Inflammatory macrophage treated with lipopolysaccharide for 1 hour (primary cell): ENCODE measurements at places on chromosomes 1 and 21.

- DNase-seq, result no peak
Measured at GRCh38 chr21:27108228-27108627, 141.3 kb upstream of the ADAMTS5 start.

GRCh38 chr1:64196074-64196870 is 7.2 kb upstream of the UBE2U start:
- DNase-seq, result no peak

DNA sequence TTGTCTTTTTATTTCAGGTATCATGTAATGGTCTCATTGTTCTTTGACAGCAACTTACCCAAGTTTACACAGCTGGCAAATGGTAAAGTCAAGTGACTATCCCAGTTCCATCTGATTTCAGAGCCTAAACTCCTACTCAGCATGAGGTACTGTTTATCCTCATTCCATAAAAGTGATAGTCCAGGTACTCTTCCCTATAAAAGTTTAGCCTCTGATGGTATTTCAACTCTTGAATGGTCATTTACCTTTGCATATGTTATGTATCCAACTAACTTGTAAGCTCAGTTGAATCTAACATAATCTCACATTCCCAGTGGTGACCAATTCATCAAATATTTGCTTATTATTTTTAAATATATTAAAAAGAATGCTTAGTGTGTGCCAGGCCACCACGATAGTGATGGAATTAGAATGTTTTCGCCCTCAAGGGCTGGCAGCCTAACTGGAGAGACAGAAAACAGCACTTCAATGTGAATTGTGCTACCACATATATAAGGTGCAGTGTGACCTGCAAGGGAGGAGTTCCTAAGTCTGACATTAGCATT is 307.1 kb downstream of the CTH start:
- DNase-seq, result no peak

GRCh38 chr1:100785470-100786052 is 66.0 kb downstream of the VCAM1 start:
- DNase-seq, result no peak

- DNase-seq, result no peak
Measured at GRCh38 chr1:59504276-59504675, 207.4 kb downstream of the FGGY start.

GRCh38 chr1:87330057-87330884 is 1.6 kb downstream of the LMO4 start:
- DNase-seq, result peak; percentile 58

- DNase-seq, result no peak
Measured at GRCh38 chr1:43539726-43540434, 9.2 kb downstream of the PTPRF start.

GRCh38 chr1:230127105-230128054 is 60.3 kb downstream of the GALNT2 start:
- DNase-seq, result no peak

DNA sequence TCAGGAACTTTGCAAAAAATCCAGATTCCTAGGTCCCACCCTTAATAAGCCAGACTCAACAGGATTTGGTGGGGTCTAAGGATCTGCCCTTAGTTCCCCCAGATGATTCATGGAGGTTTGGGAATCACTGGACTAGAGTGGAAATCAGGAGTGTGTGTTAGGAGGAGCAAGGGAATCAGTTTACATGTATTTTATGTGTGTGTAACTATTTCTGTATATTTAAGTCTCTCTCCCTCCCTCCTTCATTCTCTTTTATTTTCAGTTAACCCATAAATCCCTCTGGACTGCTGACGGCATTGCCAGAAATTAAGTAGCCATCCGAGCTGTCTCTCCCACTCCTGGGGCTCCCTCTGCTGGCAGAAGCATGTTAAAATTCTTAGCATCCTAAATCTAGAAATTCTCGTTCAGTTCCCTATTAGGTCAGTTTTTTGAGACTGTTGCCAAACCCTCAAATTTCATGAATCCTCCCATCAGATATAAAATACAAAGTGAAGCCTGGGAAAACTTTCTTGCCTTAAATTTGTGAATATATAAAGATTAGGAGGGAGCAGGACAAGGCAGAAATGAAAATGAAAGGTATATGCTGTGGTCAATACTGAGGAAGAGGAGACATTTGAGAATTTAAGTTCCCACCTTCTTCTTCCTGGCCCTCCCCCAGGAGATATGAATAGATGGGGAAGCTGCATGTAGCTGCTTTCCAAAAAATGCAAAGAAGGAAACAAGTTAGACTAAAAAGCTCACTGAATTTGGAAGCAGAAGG is 11.7 kb upstream of the HSD11B1 start:
- peak; percentile 75 for DNase-seq

DNA sequence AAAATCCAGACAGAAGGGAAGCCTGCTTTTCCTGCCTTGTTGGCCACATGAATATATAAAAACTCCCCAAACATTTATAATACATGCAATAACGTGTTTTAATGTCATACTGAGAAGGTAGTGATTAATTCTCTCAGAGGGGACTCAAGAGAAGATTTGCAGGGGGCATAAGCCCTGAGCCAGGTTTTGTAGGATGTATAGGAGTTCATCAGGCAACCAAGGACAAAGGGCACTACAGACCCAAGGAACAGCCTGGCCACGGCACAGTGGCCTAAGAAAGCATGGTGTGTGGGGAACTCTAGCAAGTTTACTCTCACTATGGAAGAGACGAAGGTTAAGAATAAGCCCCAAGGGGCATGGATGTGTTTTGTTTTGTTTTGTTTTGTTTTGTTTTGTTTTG is 15.4 kb upstream of the TNNI1 start:
- no peak for DNase-seq

GRCh38 chr1:214660900-214661299 is 57.9 kb downstream of the CENPF start:
- DNase-seq, result no peak

DNA sequence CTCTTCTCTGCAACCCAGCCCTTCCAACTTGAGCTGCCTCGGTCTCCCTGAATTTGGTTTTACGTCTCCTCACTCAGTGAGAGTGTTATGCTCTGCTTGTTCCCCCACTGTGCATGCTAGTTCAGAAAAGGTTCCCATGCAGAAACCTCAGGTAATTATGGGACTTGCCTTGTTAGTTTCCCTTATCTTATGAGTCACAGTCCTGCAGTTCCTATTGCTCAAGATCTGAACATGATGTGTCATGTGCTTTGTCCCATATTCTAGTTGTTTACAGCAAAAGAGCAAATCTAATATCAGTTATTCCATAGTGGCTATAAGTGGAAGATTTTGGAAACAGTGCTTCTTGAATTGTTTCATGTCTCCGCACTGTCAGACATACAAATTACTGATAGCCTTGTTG is 74.4 kb downstream of the DUSP10 start:
- peak; percentile 56 for DNase-seq

GRCh38 chr1:231064418-231064817 is 24.4 kb upstream of the FAM89A start:
- no peak for DNase-seq

- no peak for DNase-seq
Measured at GRCh38 chr1:194586302-194586701, 1399.9 kb upstream of the B3GALT2 start.

DNA sequence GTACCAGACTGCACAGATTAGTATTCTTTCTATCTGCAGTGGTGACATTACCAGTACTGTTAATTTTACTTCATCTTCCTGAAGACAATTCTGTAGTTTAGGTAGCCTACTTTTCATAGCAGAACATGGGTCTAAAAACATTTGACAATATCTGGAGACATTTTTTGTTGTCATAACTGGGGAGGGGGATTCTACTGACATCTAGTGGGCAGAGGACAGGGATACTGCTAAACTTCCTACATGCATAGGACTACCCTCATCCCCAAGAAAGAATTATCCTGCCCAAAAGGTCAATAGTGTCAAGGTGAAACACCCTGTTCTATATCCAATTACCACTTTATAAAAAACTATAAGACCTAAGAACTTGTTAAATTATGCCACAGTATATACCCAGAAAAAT is 3.4 kb upstream of the ARHGAP29 start:
- DNase-seq, result no peak

DNA sequence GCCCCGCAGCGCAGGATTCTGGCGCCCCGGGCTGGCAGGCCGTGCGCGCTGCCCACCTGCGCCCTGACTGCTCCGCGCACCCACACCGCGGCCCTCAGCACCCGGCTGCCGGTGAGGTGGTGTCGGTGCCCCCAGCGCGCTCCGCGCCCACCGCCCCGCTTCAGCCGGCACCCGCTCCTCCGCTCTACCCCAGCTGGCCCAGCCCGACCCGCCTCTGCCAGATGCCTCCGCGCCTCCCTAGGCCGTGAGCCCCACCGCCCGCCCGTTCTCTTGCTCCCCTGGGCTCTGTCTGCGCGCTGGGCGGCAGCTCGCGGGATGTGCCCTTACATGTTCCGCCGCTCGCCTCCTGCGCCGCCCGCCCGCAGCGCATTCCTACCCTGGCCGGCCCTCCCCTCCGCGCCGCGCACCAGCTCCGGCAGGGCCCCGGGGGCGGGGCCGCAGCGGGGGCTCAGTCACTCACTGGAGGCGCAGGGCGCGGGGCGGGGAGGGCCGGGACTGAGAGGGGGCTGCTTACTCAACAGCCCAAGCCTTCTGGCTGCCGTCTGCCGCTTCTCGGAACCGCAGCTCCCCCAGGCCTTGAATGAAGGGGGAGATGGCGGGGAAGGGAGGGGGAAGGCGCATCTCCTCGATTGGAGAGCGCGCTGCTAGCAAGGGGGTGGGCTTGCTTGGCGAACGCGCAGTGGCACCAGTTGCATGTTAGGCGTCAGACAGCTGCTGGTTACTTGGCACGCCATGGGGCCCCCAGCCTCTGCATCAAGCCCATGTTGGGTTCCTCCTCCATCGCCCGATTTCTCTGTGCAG is at the start of gene PHLDA3:
Gene PHLDA3 (minus strand): TSS at position 345 of the 801 bp plus-strand sequence. CDS start 402 bp downstream, outside the sequence.
- DNase-seq, result peak; percentile 31

DNA sequence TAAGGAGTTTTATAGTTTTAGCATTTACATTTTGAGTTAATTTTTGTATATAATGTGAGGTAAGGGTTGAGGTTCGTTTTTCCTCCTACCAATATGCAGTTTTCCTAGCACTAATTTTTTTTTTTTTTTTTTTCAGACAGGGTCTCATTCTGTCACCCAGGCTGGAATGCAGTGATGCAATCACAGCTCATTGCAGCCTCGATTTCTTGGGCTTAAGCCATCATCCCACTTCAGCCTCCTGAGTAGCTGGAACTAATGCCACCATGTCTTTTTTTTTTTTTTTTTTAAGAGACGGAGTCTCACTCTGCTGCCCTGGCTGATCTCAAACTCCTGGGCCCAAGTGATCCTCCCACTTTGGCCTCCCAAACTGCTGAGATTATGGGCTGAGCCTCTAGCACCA is 2.5 kb upstream of the UBASH3A start:
- no peak for DNase-seq

DNA sequence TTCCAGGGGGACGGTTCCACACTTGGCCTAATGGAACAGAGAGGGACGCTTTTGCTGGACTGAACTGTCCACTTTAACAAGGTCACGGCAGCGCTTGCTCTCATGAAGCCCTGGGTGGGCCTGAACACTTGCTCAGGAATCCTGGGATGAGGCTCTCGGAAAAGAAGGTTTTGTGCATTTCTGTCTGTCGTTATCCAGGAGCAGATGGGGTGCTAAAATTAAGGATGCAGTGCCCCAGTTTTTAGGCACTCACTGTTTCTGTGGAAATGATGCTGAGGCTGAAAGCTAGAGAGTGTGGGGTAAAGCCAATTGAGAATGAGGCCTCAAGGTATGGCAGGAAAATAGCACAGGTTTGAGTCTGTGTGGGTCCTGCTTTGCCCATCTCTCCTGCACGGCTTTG is 111.0 kb downstream of the DAB1 start:
- no peak for DNase-seq

DNA sequence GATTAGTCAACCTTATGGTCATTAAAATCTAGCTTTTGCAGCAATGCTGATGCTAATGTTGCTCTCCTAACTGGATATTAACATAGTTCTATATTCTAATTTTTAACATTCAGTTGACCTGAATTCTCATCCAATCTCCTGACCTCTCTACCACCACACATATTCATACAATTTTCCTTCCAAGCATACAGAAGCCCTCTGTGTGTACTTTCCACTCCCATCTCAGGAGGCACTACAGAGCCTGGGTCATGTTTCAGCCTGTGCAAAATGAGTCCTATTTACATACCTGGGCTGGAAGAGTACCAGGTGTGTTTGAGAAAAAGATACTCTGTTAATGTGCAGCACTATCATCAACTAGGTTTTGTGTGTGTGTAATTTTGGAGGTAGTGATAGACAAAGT is 486.3 kb downstream of the NEGR1 start:
- no peak for DNase-seq

GRCh38 chr1:182071924-182072323 is 10.4 kb upstream of the ZNF648 start:
- peak; percentile 14 for DNase-seq

DNA sequence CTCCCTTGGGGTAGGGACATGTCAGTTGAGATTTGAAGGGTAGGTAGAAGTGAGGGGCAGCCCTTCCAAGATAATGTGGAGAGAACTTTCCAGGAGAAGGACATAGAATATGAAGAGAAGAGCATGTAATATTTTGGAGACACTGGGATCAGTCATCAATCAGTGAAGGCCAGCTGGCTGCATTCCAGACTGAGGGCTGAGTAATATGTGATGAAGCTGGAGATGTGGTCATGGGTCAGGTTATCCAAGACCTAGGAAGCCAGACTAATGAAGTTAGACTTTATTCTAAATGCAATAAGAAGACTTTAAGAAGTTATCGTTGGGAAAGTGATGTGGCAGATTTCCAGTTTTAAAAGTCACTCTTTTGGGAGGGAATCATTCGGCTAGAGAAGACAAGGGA is 262.0 kb downstream of the HMCN1 start:
- no peak for DNase-seq

DNA sequence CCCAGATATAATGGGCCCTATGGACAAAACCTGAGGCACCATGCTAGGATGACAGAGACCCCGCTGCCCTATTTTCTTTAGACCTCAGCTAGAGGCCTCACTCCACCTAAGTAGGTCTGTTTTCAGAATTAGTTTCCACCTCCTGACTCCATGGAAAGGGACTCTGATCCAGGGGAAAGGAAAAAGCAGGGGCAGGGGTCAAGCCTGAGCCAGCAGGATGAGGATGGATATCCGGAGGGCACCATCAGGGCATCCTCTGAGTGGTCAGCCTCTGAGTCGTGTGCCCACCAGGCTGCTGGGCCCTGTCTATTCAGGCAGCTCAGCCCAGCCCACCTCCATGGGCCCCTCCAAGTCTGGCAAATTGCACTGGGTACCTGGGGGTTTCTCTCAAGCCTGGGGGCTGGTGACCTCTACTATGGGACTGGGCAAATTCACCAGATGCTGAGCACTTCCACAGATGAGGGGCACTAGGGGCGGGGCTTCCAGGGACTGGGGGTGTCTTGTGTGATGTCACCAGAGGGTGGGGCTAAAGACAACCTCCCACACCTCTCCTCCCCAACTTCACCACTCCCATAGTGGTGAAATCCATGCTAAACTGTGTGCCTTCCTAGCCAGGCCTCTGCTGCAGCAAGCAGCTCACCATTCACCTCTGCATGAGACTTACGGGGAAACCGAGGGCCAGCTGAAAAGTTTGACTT is 5.5 kb downstream of the PAQR7 start:
- DNase-seq, result no peak

- DNase-seq, result no peak
Measured at GRCh38 chr1:6603915-6604558, 1.4 kb upstream of the KLHL21 start.
